Stimulated activated CD8-positive, alpha-beta memory T cell treated with anti-CD3 and anti-CD28 coated beads, Interleukin-7, amount 100 ng/mL, for 4 hours (primary cell): ENCODE measurements at places on chromosomes 4 and X.

DNA sequence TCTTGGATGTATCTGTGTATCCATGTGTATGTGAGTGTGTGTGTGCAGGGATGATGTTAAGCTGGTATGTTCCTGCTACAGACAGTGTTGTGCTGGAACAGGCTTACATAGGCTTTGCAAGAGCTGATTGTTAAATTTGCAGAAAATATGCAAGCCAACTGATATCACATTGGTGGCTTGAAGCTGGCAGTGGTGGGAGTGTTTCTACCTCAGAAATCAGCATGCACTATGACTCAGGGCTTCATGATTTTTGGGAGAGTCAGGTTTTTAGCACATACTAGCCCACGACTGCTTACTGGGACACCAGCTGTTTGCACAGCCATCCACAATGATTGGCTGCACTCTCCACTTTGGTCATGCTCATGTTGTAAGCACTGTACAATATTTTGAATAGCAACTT lies 261.8 kb downstream of the DHX15 start:
- DNase-seq, result no peak

DNA sequence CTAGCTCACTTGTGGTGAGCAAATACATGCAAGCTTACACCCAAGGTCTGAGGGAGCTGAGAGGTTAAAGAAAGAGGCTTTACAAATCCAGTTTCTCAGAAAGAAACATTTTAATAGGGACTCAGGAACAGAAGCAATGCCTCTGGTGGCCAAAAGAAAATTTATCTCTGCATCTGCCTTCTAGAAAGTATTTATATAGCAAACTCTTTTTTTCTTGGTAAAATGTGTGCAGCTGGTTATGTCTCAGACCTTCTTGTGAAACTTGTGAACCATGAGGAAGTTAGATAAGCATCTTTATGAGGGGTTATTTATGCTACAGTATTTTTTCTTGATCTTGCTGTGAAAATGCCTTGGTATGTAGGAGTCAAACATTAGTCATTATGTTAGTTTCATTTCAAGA lies 48.5 kb upstream of the CYSLTR1 start:
- no peak for DNase-seq

GRCh38 chr4:7909463-7910262 lies 30.0 kb downstream of the AFAP1 start:
- DNase-seq, result no peak

- DNase-seq, result no peak
Observed at GRCh38 chr4:148747721-148748268, 305.6 kb upstream of the NR3C2 start.

GRCh38 chr4:87551361-87551760 lies 22.2 kb upstream of the SPARCL1 start:
- DNase-seq, result no peak

- DNase-seq, result no peak
Observed at GRCh38 chr4:124974152-124974551, 261.6 kb upstream of the ANKRD50 start.

DNA sequence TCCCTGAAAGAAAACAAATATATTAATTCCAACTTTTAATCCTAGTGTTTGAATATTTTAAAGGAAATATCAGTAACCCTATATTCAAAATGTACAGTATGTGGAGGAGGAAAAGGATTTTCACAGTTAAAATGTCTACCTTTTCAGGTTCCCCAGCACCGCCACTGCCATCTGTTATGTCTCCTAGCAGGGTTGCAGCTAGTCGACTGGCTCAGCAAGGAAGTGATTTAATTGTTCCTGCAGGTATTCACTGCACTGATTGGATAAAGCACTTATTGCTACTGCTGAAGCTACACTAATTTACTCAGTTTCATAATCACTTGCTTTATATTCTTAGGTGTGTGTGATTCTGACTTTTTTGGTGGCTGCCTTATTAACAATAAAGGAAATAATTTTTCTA lies 65.5 kb upstream of the FHDC1 start:
- DNase-seq, result no peak

GRCh38 chr4:138890891-138891570 lies 124.5 kb upstream of the NOCT start:
- no peak for DNase-seq

- no peak for DNase-seq
Observed at GRCh38 chrX:44314808-44315207, 28.7 kb downstream of the EFHC2 start.

DNA sequence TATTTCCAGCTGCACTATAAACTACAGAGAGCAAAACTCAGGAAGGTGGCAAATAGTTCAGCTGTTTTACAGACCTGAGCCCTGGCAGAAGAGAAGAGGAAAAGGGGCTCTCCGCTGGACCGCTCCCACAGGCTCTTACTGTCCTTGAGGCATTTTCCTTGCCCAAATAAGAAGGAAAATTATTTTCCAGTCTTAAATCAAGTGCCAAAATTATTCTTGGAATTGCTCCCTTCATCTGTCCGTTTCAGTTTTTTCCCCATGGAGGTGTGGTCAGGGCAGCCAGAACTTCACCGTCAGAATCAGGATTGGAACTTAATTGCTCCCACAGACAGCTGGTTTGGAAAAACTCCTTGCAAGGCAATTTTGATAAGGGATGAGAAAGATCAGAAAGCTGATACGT lies 35.2 kb upstream of the SPINK2 start:
- no peak for DNase-seq

- no peak for DNase-seq
Observed at GRCh38 chr4:46185766-46186165, 61.9 kb upstream of the GABRG1 start.

DNA sequence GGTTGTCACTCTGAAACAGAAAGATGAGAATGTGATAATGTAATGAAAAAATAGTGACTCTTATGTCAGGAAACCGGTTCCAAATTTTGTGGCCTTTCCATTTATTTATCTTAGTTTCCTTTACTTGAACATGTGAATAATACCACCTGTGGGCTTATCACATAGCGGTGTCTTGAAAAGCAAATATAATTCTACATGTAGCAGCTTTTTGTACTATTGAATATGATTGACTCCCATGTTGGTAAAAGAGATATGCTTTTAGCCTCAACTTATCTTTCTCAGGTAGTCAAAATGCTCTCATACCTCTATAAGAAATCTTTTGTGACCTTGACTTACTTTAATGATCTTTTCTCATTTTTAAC lies 12.0 kb downstream of the PRDM8 start:
- no peak for DNase-seq

GRCh38 chrX:39043838-39044550 lies 242.7 kb downstream of the MID1IP1 start:
- no peak for DNase-seq
